ENCODE measurements at places on chromosomes 2 and 18. TPM values are rescaled to one million over a fixed set of nuclear protein-coding genes. Genes with fewer than 3 reads are reported as not detected.

PARD6G gene
- 2.2 TPM for total RNA-seq

GCKR gene
- 1.4 TPM for total RNA-seq

FBLN7 gene
- 5.8 TPM for total RNA-seq

MEIS1 gene
- total RNA-seq, result 15.9 TPM

SLC9A4 gene
- total RNA-seq, result not detected

ST3GAL5 gene
- total RNA-seq, result 17.7 TPM

SULT1C4 gene
- total RNA-seq, result not detected

RAB27B gene
- total RNA-seq, result 99.0 TPM

FIGN gene
- total RNA-seq, result 2.5 TPM

CFC1 gene
- total RNA-seq, result not detected

NAT8 gene
- total RNA-seq, result not detected

SERPINB11 gene
- not detected for total RNA-seq

HOXD12 gene
- total RNA-seq, result not detected

KCNK3 gene
- not detected for total RNA-seq

CXCR1 gene
- not detected for total RNA-seq

BCL11A gene
- 0.29 TPM for total RNA-seq

NEU2 gene
- not detected for total RNA-seq

FAM228A gene
- total RNA-seq, result 1.4 TPM

SPP2 gene
- total RNA-seq, result not detected

DUSP2 gene
- total RNA-seq, result 3.3 TPM

MALL gene
- total RNA-seq, result 4.4 TPM

PROKR1 gene
- total RNA-seq, result not detected

C2orf78 gene
- not detected for total RNA-seq

UGT1A5 gene
- not detected for total RNA-seq

ZAP70 gene
- total RNA-seq, result under 0.01 TPM

FNDC4 gene
- 21.4 TPM for total RNA-seq

SERPINB3 gene
- total RNA-seq, result not detected

CCDC74B gene
- total RNA-seq, result 5.4 TPM

FER1L5 gene
- total RNA-seq, result 1.1 TPM

MAP2 gene
- total RNA-seq, result 2.2 TPM

PLA2R1 gene
- total RNA-seq, result 19.9 TPM

DYNAP gene
- total RNA-seq, result not detected

CLEC4F gene
- not detected for total RNA-seq

PUS10 gene
- total RNA-seq, result 5.6 TPM

LINC00305 gene
- total RNA-seq, result not detected

NOSTRIN gene
- 1.4 TPM for total RNA-seq

RAD51AP2 gene
- total RNA-seq, result not detected

MPP4 gene
- total RNA-seq, result 2.1 TPM

CHRND gene
- not detected for total RNA-seq

DNAH6 gene
- total RNA-seq, result 0.36 TPM

IL1RN gene
- total RNA-seq, result not detected

IKZF2 gene
- 10.3 TPM for total RNA-seq

POTEC gene
- 0.36 TPM for total RNA-seq

SERPINB13 gene
- not detected for total RNA-seq

CPLX4 gene
- not detected for total RNA-seq

KCNS3 gene
- total RNA-seq, result 2.7 TPM

POTEI gene
- total RNA-seq, result not detected

KCNF1 gene
- not detected for total RNA-seq

FN1 gene
- total RNA-seq, result 18,025 TPM

ANKRD62 gene
- not detected for total RNA-seq

RAPH1 gene
- 57.2 TPM for total RNA-seq

YES1 gene
- total RNA-seq, result 99.5 TPM

FLACC1 gene
- total RNA-seq, result 1.5 TPM
